ENCODE measurements at places on chromosomes 2 and 18. TPM values are rescaled to one million over a fixed set of nuclear protein-coding genes. Genes with fewer than 3 reads are reported as not detected.
A peak's percentile ranks its signal among the peaks of the same experiment; 100 is the strongest.

PDCD1 gene
- 4.9 TPM for total RNA-seq

DCC gene
- total RNA-seq, result not detected

- H3K36me3 ChIP-seq, result no peaks in the 10 kb centered on the region
- H3K27ac ChIP-seq, result no peak overlapping the region
- DNase-seq, result no peak
Observed at GRCh38 chr18:38009320-38009719, 443.7 kb upstream of the CELF4 start.

DNA sequence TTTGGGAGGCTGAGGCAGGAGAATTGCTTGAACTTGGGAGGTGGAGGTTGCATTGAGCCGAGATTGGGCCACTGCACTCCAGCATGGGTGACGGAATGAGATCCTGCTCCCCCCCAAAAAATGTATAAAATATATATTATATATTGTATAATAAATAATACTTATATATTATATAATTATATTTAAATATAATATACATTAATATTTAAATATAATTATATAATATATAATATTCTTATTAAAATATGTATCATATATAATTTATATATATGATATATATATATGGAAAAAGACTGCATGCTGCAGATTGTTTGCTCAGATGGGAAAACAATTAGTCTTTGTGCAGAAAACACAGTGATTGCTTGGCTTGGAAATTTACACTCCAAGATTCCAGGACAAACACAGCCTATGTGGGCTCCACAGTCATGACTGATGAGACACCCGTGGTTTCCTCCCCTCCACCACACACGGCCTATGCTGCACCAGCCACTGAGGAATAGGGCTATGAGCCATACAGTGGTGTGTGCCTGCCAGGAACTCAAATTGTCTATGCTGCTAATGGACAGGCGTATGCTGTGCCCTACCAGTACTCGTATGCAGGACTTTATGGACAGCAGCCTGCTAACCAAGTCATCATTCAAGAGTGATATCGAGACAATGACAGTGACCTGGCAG, 30.0 kb downstream of the PMAIP1 start:
- H3K36me3 ChIP-seq, result no peaks in the 10 kb centered on the region
- no peak overlapping the region for H3K27ac ChIP-seq
- H3K4me3 ChIP-seq, result no peak overlapping the region
- H3K4me1 ChIP-seq, result peaks cover 18% of the 10 kb centered on the region

GRCh38 chr2:85341269-85342029, 12.9 kb downstream of the RETSAT start:
- H3K27ac ChIP-seq, result no peak overlapping the region
- no peak for DNase-seq
- H3K4me3 ChIP-seq, result no peak overlapping the region
- no peaks in the 10 kb centered on the region for H3K4me1 ChIP-seq

DNA sequence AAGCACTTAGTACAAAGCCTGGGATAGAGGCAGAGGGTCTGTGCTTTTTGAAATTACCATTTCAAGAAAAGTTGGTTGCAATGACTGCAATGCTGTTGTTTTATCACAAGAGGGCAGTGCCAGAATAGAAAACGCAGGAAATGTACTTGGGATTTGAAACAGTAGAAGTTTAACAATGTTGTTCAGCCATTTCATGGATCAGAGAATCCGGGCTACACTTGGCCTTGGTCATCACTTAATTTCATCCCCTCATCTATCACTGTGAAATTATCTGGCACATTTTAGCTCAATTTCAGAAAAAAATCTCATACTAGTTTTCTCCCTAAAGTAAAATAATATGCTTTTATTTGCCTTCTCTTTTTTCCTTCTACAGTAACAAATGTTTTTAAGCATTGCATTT, 70.8 kb downstream of the RAPGEF4 start:
- peaks cover 12% of the 10 kb centered on the region for H3K27me3 ChIP-seq
- no peaks in the 10 kb centered on the region for H3K4me1 ChIP-seq
- H3K4me3 ChIP-seq, result no peak overlapping the region
- peak; percentile 17 for DNase-seq
- H3K36me3 ChIP-seq, result no peaks in the 10 kb centered on the region

DNA sequence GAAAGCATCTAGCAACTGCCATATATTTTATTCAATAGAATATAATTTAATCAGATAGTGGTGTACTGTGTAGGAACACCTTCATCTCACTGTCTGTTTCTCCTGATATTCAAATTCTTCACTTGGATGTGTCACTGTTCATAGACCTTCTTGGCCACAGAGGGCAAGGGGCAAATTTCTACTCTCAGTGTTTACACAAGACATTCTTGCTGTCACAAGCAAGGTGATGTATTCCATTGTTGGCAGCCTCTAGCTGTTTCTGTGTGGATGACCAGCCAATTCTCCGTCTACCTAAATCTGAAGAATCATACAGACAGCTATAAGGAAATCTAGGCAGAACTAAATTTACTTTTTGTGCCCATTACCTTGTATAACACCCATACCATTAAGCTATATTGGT, 948.3 kb downstream of the CNTNAP5 start:
- DNase-seq, result no peak
- H3K4me3 ChIP-seq, result no peak overlapping the region
- no peaks in the 10 kb centered on the region for H3K36me3 ChIP-seq
- no peak overlapping the region for H3K27ac ChIP-seq
- no peaks in the 10 kb centered on the region for H3K27me3 ChIP-seq

DNA sequence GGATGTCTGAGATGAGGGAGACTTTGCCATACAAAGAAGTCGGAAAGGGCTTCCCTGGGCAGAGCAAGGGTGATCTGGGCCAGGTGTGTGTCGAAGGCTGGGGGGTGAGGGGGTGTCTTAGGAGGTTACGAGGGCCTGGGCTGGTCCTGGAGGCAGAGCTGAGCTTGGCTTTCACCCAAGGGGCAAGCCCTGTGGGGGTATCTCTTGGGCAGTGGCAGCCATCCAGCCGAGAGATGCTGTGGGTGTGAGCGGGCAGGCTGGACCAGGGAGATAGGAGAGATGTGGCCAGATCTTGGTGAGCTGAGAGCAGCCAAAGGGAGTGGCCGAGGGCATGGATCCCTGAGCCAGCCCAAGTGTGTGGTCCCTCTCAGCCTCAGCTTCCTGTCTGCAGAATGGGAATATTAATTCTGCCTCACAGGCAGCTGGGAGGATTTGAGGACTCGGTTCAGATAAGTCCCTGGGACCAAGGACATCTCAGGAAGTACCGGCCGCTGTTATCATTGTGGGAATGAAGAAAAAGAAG, 33.0 kb downstream of the MAL start:
- no peak for DNase-seq
- H3K27me3 ChIP-seq, result no peaks in the 10 kb centered on the region
- no peak overlapping the region for H3K4me3 ChIP-seq
- peaks cover 21% of the 10 kb centered on the region for H3K36me3 ChIP-seq
- H3K4me1 ChIP-seq, result peaks cover 63% of the 10 kb centered on the region

Measured in activated CD4-positive, alpha-beta T cell treated with anti-CD3 and anti-CD28 coated beads, Interleukin-2, amount 10 ng/mL, durations not matched to agents 7 days and 5 days (primary cell).